Activated CD8-positive, alpha-beta memory T cell treated with anti-CD3 and anti-CD28 coated beads for 1 hour (primary cell): ENCODE measurements at places on chromosomes 7 and 10.

GRCh38 chr7:88401009-88401623 lies 94.4 kb upstream of the STEAP4 start:
- no peak for DNase-seq

- DNase-seq = no peak
These were observed 72.3 kb downstream of the AMZ1 start for GRCh38 chr7:2760098-2760889.

DNA sequence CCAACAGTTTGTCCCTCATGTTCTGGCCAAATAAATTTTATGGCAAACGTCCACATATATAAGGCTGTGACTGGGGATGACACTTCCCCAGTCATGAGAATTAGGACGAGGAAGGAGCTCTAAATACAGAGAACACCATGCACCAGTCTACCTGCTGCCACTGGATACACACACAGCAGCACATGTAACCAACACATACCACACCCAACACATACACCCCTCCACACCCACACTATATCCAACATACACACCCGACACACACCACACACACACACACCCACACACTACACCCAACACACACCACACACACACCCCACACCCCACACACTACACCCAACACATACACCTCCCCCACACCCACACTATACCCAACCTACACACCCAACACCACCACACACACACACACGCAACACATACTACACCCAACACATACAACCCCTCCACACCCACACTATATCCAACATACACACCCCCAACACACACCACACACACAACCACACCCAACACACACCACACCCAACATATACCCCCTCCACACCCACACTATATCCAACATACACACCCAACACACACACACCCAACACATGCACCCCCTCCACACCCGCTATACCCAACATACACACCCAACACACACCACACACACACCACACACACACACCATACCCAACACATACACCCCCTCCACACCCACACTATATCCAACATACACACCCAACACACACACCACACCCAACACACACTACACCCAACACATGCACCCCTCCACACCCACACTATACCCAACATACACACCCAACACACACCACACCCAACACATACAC lies 74.1 kb downstream of the HIPK2 start:
- no peak for DNase-seq

GRCh38 chr10:115937768-115938056 lies 335.3 kb downstream of the GFRA1 start:
- DNase-seq = no peak

DNA sequence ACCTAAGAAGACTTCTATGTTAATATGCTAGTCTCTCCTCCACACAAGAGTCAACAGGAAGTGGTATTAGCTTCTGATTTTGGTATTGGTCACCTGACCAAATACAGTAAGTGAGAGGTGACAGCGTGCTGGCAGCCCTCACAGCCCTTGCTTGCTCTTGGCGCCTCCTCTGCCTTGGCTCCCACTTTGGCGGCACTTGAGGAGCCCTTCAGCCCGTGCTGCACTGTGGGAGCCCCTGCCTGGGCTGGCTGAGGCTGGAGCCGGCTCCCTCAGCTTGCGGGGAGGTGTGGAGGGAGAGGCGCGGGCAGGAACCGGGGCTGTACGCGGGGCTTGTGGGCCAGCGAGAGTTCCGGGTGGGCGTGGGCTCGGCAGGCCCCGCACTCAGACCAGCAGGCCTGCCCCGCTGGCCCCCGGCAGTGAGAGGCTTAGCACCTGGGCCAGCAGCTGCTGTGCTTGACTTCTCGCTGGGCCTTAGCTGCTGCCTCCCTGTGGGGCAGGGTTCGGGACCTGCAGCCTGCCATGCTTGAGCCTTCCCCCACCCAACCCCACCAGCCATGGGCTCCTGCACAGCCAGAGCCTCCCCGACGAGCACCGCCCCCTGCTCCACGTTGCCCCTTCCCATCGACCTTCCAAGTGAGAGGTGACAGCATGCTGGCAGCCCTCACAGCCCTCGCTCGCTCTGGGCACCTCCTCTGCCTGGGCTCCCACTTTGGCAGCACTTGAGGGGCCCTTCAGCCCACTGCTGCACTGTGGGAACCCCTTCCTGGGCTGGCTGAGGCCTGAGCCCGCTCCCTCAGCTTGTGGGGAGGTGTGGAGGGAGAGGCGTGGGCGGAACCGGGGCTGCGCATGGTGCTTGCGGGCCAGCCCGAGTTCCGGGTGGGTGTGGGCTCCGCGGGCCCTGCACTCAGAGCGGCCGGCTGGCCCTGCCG lies 4.2 kb upstream of the ACSL5 start:
- no peak for DNase-seq

- DNase-seq = no peak
These were observed 6.1 kb downstream of the NYAP1 start for GRCh38 chr7:100489824-100490223.

GRCh38 chr7:8060241-8060640 lies 91.6 kb downstream of the GLCCI1 start:
- DNase-seq = no peak

DNA sequence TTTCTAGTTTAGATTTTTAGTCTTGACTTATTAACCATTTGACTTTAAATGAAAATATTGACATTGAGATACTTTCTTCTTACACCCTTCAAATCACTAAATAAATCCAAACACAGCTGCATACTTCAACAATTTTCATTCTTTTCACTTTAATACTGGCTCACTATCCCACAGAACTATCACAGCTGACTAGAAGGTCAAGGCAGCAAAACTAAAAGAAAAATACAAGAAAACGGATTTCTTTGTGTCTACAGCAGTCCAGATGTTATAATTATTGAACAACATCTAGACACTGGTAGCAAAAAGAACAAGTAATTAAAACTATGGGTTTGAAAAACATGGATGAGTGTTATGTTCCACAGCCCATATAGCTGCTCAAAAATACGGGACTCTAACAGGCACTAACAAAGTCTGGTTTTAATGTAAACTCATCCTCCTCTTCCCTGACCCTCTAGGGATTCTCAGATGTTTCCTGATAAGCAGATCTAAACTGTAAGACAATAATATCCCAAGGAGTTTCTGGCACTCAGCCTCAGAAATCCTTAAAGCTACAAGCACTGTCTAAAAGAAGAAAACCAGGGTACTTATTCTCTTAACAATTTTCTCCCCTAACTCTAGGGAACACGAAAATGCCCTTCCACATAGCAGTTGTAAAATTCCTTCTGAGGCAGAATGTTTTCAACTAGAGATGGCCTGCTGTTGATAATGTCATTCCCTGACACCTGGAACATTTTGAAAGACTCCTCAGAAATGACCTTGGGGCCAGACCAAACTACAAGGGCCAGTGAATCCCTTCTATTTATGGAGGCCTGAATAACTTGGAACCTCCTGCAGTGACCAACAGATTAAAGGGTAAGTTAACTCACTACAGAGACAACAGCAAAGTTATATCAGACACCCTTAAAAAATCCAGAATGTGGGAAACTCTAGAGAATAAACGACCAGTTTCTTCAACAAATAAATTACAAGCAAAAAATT lies 12.8 kb downstream of the DNMBP start:
- no peak for DNase-seq

- no peak for DNase-seq
These were observed 100.8 kb downstream of the EBF3 start for GRCh38 chr10:129863201-129863663.

DNA sequence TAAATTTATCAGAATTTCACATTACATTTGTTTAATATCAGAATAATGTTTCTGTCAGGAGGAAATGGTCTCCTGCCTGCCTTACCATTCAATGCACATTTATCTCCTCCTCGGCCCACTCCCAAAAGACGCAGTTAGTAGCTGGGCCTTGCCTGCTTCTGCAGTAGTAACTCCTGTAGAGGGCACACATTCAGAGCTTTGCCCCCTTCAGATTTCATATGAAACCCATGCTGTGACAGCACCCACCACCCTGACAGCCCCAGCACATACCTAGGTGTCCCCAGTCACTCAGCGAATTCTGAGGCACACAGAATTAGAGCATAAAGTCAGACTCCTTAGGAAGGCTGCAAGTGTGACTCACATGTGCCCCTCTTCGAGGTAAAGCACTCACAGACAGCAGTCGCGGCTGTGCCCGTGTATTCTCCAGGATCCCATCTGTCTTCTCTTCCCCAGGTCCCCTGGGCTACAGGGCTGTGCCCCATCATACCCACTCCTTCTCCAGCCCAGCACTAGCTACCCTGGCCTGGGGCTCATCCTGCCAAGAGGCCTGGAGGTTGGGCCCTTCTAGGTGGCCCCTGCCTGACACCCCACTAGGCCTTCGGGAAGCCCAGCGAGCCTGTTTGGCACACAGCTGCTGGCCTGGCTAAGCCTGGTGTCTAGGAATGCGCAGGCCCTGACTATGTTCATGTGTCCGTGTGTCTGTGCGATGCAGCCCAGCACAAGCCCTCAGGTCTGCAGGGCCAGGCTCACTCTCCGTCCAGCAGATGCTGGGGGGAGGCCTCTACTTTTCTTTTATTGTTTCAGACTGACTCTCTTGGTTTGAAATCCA lies 4.7 kb upstream of the DEPP1 start:
- no peak for DNase-seq

DNA sequence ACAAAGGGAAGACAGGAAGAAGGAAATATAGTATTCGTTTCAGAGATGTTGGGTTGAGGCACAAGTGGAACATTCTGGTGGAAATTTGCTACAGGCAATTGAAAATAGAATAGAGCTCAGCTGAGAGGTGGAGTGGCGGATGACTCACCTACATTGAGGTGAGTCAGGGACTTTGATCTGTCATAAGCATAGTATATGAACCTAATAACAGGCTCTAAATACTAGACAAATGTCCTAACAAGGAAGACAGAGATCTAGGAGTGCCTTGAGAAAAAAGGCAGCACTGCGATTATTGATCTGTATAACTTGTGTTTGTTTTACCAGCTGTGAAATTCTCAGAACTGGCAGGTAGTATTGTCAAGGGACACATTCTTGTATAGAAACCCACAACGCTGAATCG lies 907 bp upstream of the IFRD1 start:
- DNase-seq = no peak

DNA sequence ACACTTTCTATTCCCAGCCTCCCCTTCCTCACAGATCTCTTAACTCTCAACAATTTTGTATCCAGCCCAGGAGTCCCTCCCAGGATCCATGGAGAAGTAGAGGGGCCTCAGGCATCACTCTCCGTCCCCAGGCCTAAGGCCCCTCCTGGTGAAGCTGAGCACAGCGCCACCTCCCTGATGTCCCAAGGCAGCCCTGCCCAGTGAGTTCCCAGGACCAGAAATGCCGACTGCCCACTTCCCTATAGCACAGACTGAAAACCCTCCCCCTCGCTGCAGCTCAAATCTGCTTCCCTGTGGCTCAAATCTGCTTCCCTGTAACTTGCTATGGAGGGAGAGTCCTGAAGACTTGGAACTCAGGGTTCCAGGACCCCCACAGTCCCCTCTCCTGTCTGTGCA lies 35.6 kb downstream of the YKT6 start:
- no peak for DNase-seq

DNA sequence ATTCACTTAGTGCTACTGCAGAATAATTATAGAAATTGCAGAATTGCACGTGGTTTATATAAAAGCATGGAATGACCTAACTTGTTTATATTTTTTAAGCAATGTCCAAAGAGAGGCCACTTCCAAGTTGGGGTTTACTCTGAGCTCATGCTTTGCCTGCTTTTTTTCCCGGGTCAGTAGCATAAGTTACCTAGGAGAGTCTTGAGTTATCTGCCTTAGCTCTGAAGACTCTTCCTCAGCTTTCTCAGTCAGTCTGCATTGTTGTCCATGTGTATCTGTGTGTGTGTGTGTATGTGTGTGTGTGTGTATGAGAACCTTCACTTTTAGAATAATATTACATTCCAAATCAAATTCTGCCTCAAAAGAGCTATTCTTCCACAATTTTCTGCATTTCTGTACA lies 239.5 kb upstream of the TCF7L2 start:
- DNase-seq = no peak

DNA sequence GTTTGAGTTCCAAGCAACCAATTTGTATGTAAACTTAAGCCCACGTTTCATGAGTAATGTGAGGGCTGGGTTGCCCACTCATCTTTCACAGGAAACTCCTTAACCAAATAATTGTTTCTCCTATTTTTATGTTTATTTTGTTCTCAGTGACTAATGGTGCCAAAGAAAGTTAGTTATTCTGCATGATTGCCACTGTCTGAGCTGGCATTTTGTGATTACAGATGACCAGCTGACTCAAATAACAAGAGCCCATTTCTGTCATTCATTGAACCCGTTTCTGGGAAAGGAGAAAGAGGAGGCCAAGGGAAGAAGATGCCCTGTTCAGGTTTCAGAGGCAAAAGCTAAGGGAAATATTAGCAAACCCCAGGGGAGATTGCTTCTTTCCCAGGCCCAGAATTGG lies 186.9 kb upstream of the MYO3A start:
- no peak for DNase-seq

DNA sequence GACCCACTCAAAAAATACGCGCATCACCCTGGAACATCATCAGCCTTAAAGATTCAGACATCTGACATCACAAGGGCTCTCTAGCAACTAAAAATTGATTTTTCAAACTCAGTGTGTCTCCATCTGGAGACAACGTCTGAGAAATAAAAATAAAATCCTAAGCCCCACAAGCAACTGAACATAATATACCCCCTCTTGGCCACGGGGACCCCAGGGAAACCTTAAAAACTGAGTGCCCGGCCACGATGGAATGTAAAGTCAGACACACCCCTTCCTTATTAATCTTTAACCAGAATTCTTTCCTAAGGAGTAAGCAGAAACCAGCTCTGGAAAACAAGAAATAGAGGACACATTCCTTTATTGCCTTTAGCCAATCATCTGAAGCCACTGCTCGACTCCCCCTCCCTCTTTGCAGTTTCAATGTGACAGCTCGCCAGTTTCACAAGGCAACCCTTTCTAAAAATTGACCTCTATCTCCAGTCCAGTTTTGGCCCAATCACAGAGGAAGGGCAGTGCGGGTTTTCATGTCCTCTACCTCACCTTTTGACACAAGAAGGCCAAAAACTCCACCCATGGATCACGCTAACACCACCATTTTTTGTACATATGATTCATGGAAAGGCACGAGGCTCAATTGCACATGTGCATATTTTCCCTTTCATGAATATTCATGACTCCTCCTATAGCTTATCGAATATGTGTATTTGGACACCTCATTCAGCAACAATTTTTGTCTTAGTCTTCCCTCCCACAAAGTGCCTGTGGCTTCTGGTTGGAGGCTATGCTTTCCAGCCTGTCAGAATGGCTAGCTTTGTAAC lies 24.2 kb downstream of the IFIT3 start:
- DNase-seq = no peak

- no peak for DNase-seq
These were observed 7.0 kb downstream of the PRF1 start for GRCh38 chr10:70595566-70596016.

- DNase-seq = no peak
These were observed 363.8 kb upstream of the SHH start for GRCh38 chr7:156176039-156176438.

DNA sequence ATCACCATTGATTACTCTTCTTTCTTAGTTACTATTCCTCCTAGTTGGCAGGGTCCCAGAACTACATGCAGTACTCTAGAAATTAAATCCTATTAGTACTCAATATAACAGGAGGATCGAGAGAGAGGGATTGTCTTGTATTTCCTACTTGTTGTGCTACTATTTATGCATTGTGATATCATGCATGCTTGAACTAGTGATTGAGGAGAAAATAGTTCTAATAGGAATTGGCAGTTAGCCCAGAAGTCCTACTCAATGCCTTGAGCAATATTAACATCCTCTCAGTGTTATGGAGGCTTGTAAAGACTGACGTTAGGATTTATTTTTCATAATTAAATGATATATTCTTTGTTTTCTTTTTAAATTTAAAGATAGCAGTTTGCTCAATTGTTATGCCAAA lies 67.4 kb downstream of the FOXP2 start:
- DNase-seq = no peak

GRCh38 chr10:22997096-22997495 lies 69.2 kb downstream of the ARMC3 start:
- DNase-seq = no peak
